Epithelial cell of proximal tubule (primary cell): ENCODE measurements at places on chromosomes 11 and 22. TPM values are rescaled to one million over a fixed set of nuclear protein-coding genes. Genes with fewer than 3 reads are reported as not detected.
A peak's percentile ranks its signal among the peaks of the same experiment; 100 is the strongest.

The OR4C11 gene
- total RNA-seq = not detected in 2 replicates

The RPS6KA4 gene
- 37.1 and 69.9 TPM in 2 replicates for total RNA-seq

The MS4A15 gene
- total RNA-seq = not detected in 2 replicates

The PHOX2A gene
- total RNA-seq = not detected in 2 replicates

The PIWIL4 gene
- total RNA-seq = 0.22 and 1.2 TPM in 2 replicates

The ANGPTL5 gene
- total RNA-seq = not detected in 2 replicates

DNA sequence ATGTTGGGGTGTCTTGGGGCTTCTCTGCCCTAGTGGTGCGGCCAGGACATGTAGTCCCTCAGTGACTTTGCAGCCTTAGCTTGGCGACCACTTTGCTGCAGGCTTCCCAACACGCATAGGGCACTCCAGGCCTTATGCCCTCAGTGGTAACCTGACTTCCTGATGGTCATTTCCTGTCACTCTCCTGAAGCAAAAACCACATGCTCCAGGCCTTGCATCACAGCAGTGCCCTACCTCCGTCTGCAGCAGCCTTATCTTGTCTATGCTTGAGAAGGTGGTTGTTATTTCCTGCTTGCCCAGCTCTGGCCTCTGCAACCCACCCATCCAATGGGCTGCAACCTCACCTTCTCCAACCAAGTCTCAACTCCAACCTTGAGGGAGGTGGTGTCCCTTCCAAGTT, 33.4 kb upstream of the PISD start:
- DNase-seq = no peak

GRCh38 chr22:22681221-22681739, 36.9 kb downstream of the GGTLC2 start:
- peak; percentile 39 for DNase-seq

DNA sequence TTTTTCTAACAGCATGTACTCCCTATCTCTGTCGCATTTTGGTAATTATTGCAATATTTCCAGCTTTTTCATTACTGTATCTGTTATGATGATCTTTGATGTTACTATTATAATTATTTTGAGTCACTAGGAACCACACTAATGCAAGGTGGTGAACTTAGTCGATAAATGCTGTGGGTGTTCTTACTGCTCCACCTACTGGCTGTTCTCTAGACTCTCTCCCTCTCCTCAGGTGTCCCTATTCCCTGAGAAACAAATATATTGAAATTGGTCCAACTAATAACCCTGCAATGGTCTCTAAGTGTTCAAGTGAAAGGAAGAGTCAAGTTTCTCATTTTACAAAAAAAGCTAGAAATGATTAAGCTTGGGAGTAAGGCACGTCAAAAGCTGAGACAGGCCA, 10.5 kb downstream of the ARL14EP start:
- no peak for DNase-seq

DNA sequence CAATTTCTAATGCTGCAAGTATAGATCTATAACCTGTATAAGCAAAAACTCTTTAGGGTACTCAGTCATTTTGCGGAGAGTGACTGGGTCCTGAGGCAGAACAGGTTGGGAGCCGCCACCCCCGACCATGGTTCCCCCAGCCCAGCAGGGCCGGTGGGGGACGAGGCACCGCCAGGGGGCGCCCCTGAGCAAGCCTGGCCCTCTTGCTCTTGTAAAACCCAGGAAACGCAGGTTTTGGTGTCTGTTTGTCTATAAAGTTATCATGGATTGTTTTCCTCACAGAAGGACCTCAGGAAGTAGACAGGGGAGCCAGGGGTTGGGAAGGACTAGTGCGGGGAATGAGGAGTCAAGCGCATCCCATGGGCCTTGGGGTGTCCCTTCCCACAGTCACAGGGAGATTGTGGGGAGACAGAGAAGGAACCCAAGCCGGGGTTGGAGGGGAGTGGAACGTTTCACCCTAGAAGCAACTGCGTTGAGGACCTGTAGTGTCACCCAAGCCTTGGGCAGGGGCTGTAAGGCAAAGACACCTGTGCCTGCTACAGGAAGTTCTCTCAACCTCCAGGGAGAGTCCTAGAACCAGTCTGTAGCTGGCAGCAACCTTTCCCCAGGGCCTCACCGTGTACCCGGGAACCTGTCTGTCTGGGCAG, 26.4 kb downstream of the KCTD17 start:
- no peak for DNase-seq

DNA sequence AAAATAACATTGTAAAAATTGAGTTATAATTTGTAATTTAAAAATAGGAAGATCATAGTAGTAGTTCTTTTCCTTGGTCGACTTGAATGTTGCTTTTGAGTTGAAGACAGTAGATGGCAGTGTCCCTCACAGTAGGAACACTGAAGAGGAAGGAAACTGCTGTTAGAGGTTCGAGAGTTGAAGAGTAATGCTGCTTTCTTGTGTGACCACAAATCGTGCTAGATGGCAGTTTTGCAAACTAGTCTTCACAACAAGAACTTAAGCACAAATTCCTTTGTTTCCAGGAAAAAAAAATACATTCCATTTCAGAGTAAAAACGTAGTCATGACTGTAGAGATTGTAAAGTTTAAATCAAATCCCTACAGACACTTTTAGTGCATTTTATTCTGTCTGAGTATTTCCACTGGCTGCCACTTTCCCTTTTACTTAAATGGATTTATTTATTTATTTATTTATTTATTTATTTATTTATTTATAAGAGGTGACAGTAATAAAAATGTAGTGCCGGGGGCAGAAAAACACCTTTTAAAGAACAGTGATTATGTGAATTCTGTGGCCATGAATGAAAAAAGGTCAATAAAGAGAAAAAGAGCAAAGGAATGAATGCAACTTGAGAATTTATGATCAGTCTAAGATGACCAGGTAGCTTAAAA, 54.6 kb downstream of the SPECC1L start:
- peak; percentile 47 for DNase-seq

DNA sequence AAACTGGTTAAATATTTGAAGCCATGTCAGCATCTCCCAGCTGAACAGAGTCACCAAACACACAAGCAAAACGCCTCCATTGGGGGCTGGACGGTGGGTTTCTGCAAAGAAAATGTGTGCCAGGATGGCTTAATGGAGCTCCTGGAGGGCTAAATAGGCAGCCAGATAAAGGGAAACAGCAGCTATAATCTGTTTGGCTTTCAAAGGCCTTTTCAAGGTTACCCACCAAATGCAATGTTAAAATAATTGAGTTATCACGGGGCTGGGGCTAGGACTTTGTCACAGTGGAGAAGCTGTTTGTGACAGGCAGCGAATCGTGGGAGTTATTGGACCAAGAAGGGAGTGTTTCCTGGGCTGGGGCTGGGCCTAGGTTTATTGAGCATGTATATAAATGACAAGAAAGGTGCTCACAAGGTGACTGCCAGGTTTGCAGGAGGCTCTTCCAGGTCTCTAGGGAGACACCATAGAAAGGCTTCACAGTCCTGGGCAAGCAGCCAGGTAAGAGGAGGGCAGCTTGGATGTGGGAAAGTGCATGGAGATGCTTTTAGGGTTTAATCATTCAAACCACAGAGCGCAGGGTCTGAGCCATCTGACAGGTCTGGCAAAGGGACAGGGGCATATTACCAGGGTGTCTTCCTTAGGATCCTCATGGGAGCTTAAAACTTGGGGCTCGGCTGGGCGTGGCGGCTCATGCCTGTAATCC, 28.3 kb downstream of the GRIK4 start:
- no peak for DNase-seq

- DNase-seq = no peak
Observed at GRCh38 chr11:21761000-21761399, 431.9 kb upstream of the ANO5 start.

DNA sequence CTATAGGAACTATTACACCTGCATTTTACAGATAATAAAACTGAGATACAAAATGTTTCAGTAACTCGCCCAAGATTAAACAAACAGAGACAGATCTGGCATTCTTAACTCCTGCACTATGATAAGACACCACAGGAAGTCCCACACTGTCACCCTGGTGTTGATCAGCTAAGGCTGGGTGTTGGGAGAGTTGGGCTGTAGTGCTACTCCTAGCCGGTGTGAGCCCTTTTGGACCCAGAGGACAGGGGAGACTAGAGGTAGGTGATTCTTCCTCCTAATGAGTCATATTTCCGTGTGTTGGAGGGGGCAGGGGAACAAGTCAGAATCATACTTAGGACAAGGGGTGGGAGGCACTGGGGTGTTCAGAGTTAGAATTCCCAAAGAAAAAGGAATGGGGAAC, 353.2 kb upstream of the TENM4 start:
- DNase-seq = no peak

DNA sequence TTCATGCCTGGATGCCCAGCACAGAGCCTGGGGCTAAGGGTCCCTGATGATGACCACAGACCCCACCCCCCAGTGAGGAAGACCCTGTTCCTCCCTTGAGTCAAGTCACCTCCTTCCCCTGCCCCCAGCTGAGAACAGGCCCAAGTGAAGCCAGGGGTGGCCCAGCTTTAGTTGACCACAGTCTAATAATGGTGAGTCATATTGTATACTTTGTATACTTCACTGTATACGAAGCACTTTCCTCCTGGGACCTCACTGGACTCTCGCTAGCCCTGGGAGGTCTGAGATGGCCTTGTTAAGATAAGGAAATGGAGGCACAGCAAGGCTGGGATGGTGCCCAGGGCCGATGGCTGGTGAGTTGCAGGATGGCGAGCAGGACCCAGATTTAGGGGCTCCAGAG, 3.7 kb upstream of the FLRT1 start:
- no peak for DNase-seq

DNA sequence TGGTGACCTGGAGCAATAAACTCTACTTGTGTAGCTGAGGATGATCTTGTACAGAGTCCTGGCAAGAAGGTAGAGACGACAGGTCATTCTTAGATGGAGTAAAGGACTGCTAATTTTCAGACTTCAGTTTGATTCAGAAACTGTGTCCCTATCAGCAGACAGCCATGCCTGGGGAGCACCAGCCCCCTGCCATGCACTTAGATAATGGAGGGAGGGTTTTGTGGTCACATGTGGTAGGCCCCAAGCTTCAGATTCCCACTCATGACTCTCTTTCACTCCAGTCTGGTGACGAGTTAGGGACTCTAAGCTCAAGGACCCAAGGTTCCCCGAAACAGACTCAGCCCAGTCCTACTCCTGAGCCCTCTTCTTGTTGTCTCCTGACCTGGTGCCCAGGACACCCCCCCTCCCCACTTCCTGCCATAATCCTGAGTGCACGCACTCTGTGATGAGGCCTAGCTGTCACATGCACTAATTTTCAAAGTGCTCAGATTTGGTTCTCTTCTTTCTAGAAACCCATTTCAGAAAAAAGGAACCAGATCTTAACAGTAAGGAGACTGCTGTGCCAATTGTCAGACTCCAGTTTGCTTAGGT, 10.2 kb upstream of the AMPD3 start:
- DNase-seq = no peak
